A172 (cell line): ENCODE measurements at places on chromosomes 5 and 9.

- peak; percentile 37 for DNase-seq
Measured at GRCh38 chr5:73447530-73448462, 781 bp downstream of the FOXD1 start.

DNA sequence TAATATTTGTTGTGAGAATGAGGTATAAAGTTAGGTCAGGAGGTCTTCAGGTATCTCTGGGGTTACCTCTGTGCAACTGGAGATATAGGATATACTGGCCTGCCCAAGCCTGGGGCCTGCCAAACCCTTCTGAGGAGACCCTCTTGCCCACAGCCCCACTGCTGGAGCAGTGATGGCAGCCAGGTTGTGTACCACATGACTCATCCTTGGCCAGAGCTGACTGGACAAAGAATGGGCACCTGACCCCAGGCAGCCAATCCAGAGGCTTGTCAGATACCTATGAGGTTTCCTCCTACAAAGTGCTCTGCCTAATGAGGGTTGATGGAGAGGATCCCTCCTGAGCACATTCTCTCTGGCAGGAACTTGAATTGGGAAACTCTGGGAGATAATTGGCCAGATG lies 56.1 kb upstream of the TBC1D2 start:
- DNase-seq = no peak

DNA sequence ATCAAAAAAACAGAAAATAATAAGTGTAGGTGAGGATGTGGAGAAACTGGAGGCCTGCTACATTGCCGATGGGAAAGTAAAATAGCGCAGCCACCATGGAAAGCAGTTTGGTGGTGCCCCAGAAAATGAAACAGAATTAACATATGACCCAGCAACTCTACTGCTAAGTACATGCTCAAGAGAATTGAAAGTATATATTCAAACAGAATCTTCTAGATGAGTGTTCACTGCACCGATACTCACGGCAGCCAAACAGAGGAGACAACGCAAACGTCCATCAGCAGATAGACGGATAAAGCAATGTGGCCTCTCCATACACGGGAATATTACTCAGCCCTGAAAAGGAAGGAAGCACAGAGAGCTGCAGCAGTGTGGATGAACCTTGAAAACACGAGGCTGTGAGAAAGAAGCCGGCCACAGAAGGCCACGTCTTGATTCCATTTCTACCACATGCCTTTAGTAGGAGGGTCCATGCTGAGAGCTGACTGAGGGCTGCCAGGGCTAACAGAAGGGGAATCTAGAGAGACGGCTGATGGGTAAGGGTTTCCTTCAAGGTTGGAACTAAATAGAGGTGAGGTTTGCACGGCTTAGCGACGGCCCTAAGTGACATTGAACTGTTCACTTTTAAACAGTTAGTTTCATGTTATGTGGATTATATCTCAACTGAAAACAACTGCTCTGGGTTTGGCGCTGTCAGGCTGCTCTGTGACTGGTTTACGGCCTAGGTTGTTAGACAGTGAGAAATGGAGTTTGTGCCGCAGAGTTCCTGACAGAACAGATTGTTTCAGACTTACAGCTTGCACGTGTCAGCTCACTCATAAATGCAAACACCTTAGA lies 29.8 kb downstream of the AHRR start:
- DNase-seq = no peak

GRCh38 chr9:98381311-98382103 lies 126.1 kb upstream of the TBC1D2 start:
- DNase-seq = no peak

DNA sequence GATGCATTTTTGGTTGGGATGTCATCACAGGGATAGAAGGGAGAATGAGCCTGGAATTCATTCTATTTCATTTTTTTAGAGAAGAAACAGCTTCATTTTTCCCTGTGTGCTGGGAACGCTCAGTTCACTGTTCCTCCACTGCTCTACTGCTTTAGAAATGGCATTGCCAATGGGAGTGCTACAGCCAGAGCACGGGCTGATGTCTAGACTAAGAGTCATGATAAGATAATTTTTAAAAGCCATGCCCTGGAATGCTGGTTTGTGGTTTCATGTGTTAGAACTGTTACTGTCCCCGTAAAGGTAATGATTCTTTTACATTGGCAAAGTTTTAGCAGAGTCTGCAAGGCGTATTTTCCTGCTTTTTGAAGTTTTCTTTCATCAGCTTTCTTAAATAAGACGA lies 119.6 kb downstream of the SEMA6A start:
- DNase-seq = peak; percentile 76

DNA sequence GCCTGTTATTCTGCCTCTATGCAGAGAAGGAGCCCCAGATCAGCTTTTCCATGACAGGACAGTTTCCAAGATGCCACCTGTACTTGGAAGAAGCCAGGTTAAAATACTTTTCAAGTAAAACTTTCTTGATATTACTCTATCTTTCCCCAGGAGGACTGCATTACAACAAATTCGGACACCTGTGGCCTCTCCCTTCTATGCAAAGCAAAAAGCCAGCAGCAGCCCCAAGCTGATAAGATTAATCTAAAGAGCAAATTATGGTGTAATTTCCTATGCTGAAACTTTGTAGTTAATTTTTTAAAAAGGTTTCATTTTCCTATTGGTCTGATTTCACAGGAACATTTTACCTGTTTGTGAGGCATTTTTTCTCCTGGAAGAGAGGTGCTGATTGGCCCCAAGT lies 301 bp upstream of the IL4 start:
- no peak for DNase-seq

DNA sequence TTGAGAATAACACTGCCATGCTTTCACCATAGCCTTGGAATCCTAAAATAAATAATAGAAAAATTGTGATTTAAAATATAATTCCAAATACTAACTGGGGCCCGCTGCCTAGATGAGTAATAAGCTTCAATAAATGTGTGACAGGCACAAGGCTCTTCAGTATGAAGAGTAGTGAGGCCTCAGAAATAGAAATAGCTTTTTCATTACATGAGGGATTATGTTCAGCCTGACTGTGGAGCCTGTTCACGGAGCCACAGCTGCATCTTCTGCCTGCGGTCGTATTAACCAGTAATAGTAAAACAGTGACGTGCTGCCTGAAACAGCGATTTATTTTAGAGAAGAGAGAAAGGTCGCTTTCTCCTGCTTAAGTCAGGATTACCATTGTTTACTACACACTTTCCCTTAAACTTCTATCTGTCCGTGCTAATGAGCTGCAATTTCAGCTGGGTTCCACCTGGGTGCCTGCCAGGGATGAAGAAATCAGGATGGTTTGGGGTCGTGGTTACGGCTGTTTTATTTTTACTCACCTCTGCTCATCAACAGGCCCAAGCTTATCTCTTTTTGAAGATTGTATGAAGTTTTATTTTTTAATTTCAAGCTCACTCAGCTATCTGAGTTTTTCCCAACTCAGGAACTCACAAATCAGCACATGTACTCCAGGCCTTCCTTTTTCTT lies 284.9 kb upstream of the WWC1 start:
- DNase-seq = no peak

DNA sequence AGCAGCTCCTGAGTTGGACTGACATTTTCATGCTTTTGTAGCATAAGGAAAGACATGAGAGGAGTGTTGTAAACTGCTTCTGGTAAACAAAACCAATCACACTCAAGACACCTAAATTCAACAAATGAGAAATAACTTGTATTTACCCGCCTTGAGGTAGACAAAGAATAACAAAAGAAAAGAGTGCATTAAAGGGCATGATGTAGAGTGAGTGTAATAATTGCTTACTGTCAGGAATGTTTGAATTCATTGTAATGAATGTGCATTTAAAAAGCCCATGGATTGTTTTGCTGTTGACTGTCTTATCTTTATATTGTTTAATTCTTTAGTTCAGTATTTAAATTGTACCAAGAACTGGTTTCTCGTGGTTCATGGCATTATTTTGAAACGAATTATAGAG lies 61.8 kb downstream of the KDM4C start:
- no peak for DNase-seq

DNA sequence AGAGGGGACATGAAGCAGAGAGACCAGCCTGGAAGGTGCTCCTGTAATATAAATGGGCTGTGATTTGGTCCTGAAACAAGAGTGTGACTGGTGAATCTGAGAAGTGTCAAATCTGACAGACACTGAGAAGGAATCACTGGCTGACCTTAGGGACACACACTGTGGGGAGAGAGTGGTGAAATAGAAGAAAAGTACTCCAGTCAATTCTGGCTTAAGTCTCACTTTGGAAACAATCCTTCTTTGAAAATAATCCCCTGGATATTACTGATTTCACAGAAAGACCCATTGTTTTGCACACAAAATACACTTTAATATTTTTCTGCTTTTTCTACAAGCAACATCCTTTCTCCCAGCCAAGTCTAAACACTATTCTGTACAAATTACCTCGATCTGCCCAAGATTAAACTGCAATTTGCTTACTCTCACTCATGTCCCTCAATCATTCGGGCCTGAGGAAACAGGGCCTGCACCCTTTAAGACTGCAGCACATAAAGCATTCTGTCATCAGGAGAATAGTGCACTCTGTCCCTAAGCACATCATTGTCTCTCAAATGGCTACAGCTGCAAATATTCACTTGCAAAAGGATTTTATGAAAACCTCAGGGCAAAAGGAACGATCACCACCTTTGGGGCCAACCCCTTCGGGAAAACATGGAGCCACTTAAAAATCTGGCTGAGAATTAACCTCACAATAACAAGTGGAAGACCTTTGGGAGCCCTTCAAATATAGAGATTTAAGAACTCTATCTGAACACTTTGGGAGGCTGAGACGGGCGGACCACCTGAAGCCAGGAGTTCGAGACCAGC lies 68.6 kb downstream of the MAPKAP1 start:
- DNase-seq = no peak

- DNase-seq = no peak
Measured at GRCh38 chr5:1129711-1130055, 17.8 kb upstream of the SLC12A7 start.

DNA sequence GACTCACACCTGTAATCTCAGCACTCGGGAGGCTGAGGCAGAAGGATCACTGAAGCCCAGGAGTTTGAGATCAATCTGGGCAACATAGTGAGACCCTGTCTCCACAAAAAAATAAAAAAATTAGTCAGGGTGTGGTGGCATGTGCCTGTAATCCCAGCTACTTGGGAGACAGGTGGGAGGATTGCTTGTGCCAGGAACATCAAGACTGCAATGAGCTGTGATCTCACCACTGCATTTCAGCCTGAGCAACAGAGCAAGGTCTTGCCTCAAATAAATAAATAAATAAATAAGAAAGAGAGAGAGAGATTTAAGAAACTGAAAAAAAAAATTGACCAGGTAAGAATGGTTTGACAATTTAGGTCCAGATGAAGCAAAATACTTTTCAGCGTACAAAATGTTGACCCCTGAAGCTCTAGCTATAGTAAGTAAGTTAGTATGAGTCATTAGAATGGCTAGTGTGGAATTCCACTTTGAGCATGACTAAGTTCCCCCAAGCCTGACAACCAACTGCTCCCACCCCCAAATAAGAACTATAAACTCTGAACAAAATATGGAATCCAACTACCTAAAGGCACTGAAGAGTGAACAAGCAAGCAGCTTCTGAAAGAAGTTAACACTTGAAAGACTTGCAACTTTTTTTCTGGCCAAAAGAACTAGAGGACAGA lies 217.8 kb upstream of the TLE4 start:
- DNase-seq = peak; percentile 83

DNA sequence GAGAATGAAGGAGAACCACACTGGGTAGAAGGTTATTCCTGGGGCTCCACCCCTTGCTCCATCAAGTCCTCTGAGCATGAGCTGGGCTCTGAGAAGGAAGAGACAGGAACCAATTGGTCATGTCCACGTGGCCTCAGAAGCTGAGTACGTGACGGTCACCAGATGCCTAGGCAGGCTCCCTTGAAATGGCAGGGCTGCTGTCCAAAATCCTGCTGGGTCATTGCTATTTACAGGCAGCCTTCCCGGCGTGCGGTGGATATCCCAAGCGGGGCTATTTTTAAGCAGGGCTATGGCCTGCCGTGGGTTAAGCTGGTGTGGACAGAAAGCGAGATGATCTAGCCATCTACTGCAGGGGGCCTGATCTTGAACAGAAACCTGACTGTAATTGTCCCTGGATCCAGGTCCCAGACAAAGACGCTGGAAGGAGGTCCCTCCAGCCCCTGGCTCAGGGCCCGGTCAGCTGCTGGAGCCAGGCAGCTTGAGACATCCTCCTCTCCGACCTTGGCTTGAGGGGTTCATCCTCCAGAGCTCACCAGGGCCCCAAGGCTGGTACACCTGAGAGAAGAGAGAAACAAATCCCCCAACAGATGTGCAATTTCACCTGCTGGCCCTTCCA lies 550 bp upstream of the CKMT2 start:
- no peak for DNase-seq

DNA sequence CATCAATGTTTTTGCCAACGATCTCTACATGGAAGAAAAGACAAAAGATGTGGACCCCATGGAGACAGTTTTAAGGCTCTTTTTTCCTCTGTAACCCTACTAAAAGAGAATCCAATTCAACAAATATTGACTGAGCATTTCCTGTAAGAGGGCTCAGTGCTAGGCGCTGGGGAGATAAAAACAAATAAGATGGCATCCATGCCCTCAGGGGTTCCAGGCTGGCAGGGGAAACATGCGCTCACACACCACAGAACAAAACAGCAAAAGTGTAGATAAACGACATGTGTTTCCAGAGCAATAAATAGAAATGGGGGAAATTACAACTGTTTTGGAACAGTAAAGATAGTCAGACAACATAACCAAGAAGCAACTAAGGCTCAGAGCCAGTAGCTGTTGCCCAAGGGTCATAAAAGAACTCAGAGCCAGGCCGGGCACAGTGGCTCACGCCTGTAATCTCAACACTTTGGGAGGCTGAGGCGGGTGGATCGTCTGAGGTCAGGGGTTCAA lies 25.2 kb downstream of the ZNF608 start:
- no peak for DNase-seq

DNA sequence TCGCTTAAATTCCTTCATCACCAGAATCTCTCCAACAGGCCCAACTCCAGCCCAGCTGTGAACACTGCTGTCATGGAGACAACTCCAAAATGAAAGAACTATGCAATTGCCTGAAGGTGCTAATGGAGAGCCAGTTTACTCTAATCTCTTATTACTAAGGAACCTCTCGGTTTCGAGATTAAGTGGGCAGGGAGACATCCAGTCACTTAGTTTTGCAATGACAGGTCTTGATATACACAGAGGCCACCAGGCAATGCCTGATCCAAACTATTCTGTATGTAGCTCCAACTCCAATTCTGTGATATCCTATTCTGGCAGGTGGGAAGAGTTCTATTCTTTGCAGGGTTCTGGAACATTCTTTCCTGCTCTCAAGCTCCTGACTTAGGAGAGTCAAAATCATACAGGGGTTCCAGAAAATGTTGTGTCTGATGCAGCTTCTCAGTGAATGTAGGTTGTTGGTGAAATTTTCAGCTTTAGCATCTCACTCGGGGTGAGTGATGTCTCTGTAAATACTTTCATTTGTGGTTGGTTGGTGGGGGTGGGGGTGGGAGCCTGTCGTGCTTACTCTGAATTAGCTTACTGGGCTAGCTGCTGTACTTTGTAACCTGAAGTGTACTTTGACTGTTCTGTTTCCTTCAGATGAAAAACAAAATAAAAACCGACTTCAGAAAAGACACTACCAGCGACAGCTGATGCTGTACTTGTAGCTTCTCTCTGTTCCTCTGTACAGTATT lies 170.9 kb downstream of the PALM2AKAP2 start:
- DNase-seq = no peak

- no peak for DNase-seq
Measured at GRCh38 chr5:83249156-83249555, 171.8 kb downstream of the XRCC4 start.

GRCh38 chr5:39149966-39150365 lies 69.4 kb downstream of the FYB1 start:
- no peak for DNase-seq
